ENCODE measurements at places on chromosomes 11 and 22.
A peak's percentile ranks its signal among the peaks of the same experiment; 100 is the strongest.

DNA sequence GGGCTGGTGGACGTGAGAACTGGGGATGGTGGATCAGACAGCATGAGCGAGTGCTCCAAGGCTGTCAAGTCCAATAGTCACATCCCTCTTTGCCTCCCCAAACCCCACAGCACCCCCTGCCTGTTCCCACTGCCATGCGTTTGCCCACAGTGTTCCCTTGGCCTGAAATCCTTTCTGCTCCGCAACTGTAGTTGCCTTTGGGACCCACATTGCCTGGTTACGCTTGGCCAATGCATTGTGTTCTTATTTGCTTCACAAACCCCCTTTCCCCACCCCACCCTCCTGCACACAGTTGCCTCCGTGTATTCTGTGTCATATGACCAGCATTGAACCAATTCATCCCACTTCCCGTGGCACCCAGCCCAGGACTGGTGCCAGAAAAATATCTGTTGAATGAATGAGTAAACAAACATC, 2.1 kb upstream of the KIAA0930 start:
- DNase-seq = no peak

DNA sequence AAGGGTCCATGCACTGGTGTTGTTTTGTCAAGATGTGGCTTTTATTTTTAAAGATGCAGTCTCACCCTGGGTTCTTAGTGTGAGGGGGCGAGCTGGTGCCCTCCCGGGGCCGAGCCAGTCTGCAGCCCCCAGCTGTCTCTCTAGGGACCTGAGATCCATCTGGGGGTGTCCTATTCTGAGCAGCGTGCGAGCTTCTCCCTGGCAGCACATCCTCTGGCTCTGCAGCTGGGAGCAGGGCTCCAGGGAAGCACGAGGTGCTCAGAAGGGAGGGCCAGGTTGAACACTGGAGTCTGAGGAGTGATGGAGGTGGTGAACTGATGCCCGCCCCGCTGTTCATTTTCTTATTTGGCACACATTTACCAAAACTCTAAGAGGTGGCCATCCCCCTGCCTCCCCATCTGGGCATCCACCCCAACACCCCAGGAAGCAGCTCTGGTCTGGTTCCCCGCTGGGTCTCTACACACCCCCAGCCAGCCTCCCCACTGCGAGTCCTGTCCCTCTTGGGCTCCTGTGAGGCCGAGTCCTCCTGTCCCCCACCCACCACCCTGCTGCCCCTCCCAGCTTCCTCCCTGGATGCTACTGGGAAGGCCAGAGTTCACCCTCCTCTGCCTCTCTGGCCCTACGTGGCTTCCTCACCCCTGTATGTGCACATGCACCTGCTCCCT, 956.4 kb downstream of the BRD1 start:
- no peak for DNase-seq

DNA sequence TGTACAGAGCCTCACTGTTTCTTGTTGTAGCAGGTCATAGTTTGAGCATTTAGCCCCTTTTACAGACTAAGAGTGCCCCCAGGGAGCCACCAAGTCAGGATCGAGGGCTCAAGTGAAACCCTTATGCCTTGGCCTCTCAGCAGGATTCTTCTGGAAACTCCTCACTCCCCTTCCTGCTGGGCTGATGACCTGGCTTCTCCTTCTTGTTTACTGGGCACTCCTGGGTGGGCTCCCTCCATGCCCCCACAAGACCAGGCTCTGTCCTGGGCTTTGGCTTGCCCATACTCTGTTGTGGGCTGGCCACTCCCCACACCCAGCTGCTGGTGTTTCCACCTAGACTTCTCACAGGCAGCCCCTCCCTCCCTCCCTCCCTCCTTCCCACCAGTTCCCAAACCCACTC, 69.6 kb downstream of the MED15 start:
- DNase-seq = no peak

DNA sequence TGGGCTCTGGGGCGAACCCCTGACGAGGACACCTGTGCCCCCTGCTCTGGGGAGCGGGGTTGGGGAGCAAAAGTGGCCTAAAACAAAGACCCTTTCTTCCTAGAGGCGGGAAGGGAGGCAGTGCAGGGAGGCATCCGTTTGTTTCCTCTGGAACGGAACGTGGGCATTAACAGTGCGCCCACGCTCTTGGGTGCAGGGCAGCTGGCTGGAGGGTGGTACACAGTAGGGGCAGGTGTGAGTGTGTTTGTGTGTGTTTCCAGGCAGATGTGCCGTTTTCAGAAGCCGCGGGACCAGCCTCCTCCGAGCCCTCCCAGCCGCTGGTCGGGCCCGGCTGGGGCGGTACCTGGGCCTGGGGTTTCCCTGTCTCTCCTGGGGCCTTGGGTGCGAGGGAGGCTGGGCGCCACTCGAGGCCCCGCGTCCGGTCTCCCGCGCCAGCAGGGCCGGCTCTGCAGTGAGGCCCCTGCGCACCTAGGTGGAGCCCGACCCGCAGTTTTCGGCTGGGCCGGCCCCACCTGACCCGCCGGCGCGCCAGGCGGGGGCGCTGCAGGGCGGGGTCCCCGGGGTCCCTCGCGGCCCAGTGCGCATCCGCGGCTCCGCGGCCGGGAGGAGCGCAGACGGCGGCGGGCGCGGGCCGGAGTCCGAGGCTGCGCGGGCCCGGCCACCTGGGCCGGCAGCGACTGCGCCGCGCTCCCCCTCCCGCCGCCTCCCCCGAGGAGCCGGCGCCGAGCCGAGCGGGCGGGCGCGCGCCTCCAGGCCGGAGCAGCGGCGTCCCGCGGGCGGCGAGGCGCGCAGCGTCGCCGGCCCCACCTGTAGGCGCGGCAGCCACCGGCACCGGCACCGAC, 1252.7 kb downstream of the BRD1 start:
- DNase-seq = peak; percentile 74

DNA sequence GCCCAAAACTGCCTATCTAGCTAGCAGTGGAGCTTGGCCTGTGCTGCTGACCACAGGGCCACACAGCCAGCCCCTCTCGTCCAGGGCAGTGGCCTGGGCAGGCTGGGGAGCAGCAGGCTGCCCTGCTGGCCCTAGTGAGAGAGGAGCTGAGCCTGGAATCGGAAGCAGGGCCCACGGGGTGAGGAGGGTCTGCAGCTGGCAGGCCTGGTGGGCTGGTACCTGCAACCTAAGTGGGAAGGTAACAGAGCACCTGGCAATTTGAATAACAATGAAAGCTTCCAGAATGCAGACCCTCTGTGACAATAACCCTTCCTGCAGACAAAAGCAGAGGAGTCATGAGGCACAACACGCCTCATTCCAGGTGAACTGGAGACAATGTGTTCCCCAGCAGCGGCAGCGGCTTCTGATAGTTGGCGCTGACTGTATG, 31.8 kb upstream of the RFPL3 start:
- DNase-seq = no peak

- DNase-seq = no peak
Measured at GRCh38 chr11:15699978-15700377, 585.3 kb downstream of the INSC start.

DNA sequence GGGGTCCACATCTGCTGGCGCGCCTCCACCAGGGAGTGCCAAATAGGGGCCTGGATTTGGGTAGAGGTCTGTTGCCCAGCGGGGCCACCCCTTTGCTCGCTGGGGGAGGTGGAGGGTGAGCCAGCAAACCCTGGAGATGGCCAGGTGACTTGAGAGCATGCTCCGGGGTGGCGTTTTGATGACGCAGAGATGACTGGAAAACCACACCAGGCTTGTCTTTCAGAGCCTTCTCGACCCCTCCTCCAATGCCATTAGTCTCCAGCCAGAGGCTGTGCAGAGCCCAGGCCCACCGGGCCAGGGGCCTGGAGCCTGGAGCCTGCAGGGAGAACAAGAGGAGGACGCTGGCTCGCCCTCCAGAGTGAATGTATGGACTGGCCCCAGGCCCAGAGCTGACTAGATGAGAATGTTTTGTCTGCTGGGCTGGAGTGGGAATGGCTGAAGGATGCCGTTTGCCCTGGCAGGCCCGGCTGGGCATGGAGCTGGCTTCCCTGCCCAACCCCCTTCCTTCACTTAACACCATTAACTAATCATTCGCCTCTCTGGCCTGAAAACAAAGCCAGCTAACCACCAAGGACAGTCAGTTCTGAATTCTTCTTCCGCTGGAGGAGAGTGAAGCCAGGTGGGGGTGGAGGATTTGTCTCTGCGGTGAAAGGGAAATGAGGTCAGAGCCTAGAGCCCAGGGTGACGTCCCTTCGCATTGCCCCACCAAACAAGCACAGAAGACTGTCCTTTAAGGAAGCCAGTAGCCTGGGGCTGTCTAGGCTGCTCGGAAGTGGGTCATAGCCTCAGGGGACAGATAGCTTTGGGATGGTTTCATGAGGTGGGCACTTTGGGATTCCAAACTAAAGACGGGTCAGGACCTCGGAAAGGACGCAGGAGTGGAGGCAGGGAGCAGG, 1.6 kb upstream of the MCAM start:
- DNase-seq = no peak

GRCh38 chr22:38941488-38941987, 15.9 kb upstream of the APOBEC3A start:
- no peak for DNase-seq

DNA sequence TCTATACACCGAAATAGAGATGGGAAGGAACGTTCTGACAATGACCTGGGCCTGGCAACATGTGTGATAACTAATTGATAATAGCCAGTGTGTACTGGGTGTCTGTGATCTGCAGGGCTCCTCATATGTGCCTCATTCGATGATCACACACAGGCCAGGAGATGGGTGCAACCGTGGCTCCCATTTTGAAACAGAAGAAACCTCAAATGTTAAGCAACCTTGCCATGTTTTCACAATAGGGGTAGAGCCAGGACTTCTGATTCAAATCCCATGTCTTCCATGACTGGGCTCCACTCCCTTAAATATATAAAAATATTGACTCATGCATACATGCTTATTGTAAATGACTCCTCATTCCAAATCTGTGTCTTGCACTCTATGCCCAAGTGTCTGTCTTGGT, 11.1 kb downstream of the APOL3 start:
- no peak for DNase-seq

All from neuronal stem cell (in vitro differentiated cells).